ENCODE measurements at places on chromosomes 3 and 15.

DNA sequence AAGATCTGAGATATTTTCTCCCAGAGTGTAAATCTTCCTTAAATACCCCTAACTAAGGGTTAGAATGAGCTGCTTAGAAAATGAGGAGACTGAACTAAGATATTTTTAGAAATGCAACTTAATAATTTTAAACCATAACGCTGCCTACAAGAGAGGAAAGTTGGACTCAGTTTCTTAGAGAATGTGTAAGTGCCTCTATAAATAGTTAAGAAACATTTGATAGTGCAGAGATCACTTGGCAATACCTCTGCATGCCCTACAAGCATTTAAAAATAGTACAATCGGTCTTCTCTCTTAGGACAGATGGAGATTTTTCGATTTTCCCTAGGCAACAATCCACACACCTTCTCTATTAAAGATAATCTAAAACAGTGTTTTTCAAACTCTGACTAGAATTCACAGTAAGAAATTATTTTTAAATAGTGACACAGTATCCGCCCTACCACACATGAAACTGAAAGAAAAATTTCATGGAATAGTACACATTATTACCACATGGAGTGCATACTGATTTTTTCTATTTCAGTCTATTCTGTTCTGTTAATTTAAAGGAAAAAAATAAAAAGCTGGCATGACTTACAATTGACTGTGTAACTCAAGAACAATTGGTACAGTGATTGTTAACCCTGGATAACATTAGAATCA, 83.2 kb downstream of the GADL1 start:
- peak; percentile 6 for DNase-seq

- peak; percentile 15 for DNase-seq
Observed at GRCh38 chr3:127789990-127790881, 32.1 kb downstream of the MGLL start.

DNA sequence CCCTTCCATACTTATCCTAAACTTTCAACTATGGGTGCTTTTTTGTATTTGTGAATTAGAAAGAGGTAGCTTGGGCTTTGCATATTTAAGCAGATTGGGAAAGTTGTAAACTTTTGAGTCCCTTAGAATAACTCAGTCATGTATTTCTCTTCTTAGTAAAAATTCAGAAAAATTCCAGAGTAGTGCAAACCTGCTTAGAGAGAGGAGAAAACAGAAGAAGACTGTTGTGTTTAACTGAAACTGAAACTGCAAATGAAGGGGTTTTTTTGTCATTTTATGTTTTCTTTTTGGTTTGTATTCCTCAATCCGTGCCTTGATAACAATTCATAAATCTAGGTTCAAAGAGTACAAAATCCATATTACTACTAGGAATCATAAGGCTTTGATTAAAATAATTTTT, 31.3 kb downstream of the CD200 start:
- DNase-seq: no peak

DNA sequence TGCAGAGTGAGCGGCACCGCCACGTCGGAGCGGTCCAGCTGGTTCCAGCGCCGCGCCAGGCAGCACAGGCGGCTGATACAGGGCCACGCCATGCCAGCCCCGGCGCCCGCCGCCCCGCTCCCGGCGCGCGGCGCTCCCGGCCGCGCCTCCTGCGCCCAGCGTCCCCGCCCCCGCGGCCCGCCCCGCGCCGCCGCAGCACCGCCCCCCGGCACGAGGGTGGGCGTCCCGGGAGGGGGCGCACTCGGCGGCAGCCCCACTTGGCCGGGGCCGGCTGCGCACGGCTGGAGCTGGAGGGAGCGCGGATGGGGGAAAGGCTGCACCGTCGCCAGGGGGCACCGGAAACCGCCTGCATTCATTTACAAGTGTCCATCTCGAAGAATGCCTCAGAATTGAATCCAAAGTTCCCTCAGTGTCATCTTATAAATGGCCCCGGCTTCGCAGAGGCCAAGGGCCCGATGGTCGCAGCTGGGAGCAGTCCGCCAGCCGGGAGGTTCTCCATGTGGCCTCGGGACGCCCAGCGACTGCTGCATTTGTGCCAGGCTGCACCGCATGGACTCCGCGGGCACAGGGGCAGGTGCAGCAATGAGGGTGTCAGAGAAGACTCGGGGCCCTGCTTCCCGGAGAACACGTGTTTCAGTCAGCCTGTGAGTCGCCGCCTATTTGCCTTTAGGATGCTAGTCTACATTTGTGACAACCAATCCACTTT, at the start of gene MAP6D1:
Gene MAP6D1 (minus strand): TSS at position 122 of the 706 bp plus-strand sequence. CDS start 30 bp downstream, at position 92.
- DNase-seq: peak; percentile 84

DNA sequence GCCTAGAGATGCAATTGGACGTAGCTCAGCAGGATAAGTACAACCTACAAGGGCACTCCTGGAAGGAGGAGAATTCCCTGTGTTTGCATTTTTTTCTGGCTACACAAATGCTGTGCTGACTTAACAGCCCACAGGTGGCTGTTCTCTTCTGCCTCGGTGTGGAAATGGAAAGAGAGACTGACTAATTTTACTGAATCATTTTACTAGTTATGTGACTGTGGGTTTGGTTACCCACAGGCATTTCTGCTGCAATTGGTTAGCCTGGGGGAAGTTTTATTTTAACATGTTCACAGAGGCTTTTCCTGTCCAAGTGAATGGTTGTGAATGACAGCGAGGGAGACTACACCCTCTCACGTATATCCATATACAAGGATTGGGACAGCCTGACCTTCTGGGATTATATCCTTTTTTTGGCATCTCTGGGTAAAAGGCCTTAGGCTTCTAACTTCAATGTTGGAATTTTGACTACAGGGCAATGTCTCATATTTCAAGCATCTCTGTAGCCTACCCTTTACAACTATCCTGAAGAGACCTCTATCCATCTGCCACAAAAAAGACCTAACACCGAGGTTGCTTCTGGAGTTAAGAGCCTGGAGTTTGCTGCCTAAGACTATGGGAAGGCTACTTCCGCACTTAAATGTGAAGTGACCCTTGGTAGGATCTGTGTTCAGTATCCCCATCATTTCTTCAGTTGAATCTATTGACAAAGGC, 67.2 kb upstream of the TP63 start:
- no peak for DNase-seq

DNA sequence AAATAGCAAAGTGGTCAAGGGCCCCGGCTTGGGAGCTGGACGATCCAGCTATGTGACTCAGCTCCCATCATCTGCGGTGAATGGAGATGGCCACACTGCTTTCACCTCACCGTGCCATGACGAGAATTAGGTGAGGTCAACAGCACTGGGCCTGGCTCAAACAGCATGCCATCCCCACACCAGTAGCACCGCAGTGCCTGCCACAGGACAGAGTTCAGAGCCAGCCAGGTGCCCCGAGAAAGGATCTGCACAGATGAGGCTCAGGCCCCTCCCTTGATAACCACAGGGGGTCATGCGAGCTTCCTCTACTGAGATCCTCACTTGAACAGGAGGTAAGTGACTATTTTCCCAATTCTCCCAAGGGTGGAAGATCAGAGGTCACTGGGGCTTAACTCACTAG, 29.4 kb downstream of the ZXDC start:
- no peak for DNase-seq

- no peak for DNase-seq
Observed at GRCh38 chr3:151864423-151865101, 8.9 kb upstream of the SUCNR1 start.

GRCh38 chr3:180048840-180049239, 12.1 kb upstream of the PEX5L start:
- DNase-seq: no peak

GRCh38 chr3:190773948-190774347, 88.5 kb downstream of the GMNC start:
- DNase-seq: no peak

- no peak for DNase-seq
Observed at GRCh38 chr15:99911816-99912215, 178.6 kb upstream of the LYSMD4 start.

DNA sequence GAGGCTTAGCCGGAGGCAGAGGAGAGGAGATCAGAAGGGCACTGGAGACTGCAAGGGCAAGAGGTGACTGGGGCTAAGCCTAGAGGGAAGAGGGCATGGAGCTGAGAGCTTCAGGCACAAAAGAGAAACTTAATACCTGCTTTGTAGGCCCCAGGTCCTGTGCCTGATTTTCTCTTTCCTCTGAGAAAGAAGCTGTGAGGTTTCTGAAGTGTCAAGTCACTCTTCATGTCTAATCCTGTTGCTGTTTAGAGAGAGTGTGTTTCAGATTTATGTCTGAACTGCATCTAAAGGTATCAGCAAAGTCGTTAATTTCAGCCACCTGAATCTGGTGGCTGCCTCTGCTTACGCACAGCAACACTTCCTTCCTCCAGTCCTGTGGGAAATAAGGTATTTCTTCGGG, 106.9 kb upstream of the RNU6-1 start:
- DNase-seq: peak; percentile 31

GRCh38 chr3:23620638-23621015, 185.1 kb upstream of the UBE2E1 start:
- DNase-seq: no peak

- DNase-seq: no peak
Observed at GRCh38 chr15:77347197-77347596, 72.7 kb downstream of the PEAK1 start.

DNA sequence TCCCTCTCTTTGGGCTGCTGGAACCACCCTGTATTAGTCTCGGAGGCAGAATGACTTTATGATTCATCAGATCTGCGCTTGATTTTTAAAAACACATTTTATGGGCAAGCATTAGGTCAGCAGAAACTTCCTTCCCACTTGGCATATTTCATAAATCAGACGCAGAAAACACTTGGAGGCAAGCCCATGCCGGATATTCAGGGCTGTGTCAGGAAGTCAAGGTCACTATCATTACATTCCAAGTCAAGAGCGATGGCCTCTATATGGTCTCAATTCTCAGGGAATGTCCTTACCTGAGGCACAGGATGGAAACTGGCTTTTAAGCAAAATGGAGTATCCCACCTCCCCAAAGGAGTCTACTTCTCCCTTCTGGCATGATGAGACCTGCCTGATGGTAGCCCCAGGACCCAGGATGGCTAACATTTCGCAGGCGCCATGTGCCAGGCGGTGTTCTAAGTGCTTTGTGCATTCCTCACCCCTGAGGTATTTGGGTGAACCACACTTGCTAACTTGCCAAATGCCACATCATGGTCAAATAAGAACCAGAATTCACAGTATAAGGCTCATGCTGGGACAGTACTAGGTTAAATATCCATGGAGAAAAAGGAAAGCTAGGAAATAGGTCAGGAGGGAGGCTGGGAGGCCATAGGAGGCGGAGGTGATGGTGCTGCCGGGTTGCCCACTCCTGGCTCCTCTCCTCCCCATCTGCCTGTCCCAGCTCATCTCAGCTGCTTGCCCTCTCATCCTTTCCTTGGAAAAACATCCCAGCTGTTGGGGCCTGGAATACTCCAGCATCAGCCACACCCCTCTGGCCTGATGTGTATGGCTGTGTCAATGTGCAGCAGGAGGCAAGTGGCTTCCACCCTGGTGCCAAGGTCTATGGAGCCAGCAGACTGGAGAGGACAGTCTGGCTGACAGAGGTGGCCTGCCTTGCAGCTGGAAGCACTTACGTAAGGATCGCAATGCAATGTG, 18.8 kb downstream of the BCL2L10 start:
- DNase-seq: peak; percentile 9
